ENCODE measurements at places on chromosomes 12 and 14.
A peak's percentile ranks its signal among the peaks of the same experiment; 100 is the strongest.

DNA sequence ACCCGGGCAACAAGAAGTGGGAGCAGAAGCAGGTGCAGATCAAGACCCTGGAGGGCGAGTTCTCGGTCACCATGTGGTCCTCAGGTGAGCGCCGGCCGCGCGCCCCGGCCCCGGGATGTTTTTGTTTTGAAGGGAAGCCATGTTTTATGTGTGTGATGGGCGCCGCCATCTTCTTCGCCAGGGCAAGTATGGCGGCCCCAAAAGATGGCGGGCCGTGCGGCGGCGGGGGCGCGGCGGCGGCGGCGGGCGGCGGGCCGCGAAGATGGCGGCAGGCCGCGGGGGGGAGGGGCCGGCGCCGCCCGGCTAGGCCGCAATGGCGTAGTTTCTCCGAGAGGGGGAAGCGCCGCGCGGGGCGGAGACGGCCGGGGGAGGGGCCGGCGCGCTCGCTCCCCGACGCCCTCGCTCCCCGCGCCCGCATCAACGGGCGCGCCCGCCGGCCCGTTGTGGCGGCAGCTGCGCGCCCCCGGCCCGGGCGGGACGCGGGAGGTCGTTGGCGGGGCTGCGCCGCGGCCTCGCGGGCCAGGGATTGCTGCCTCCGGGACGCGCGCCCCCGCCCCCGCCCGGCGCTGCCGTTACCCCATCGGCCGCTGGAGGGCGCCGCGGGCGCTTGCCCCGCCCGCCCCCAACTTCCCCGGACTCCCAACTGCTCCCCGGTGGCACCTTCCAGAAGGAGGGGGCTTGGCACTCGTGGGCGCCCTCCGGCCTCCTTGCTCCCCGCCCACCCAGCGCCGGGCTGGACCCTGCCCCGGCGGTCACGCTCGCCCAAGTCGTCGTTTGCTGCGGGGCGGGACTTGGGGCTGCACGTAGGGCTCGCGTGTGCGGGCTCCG is 1.1 kb downstream of the YY1 start:
- peak; percentile 92 for DNase-seq

DNA sequence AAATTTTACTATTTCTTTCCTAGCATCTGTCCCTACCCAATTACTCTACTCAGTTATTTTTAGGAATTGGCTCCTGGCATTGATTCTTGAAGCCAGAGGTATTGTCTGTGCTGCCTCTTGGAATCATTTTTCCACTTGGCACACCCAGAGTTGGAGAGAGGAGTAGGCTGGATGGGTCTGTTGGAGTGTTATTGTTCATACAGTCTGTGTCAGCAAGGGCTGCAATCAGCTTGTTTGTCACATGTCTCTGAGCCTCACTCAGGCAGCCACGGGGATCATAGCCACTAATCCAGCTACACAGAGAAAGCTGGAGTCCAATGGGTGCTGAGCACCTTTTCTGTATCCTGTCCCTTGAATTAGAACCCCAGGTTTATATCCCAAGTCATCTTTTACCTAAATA is 176.0 kb upstream of the DYRK2 start:
- DNase-seq: no peak

DNA sequence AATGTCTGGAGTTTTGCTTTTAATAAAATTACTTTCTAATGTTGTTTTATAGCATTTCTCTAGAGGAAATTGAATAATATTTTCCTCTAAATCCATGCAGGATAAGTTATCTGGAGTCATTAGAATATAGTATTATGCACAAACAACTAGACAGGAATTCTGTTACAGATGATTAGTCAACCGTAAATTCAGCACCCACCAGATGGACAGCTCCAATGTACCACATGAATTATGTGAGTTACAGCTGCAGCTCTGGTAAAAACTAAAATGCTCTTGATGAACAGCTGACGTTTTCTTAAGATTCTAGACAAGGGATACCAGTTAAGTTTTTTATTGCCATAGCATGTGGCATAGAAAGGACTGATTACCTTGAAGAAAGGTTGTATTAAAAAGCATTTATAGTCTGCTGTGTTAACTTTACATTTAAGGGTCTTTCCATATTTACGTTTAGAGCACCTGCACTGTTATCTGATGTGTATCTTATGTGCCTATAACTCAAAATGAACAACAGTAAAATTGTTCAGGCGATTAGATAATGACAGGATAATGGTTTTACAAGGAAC is 321.4 kb upstream of the LRFN5 start:
- peak; percentile 54 for DNase-seq

GRCh38 chr12:110102255-110102654 is 21.9 kb upstream of the IFT81 start:
- peak; percentile 84 for DNase-seq

GRCh38 chr12:123059500-123059899 is 79.0 kb downstream of the ARL6IP4 start:
- DNase-seq: no peak

DNA sequence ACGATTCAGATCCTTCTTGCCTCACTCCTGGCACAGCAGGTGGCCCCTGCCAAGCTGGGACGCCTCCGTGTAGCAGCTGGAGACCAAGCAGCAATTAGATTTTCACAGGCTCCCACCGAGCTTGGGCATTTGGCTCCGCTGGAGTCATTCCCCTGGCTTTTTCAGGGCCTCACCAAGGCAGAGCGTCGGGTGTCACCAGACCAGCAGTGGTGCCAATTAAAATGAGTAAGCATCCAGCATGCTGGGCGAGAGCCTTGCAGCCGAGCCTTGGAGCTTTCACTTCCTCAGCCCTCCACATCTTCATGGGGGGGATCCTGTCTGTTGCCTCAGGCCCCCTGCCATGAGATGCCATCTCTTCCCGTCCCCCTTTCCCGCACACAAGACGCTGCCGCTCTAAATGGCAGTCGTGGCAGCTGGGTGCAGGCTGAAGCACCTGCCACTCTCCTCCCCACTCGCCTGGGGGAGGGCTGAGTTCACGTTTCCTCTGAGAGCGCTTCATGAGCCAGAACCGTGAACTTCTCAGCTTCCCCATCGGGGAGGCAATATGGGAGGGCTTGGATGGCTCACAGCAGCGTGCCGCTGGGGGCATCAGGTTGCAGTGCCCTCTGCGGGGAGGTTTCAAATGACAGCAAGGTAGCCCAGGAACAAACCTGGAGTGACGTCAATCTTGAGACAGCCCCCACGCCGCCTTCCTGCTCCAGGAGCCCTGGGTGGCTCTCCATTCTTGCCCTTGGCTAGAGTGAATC is 11.7 kb downstream of the TPCN1 start:
- no peak for DNase-seq

DNA sequence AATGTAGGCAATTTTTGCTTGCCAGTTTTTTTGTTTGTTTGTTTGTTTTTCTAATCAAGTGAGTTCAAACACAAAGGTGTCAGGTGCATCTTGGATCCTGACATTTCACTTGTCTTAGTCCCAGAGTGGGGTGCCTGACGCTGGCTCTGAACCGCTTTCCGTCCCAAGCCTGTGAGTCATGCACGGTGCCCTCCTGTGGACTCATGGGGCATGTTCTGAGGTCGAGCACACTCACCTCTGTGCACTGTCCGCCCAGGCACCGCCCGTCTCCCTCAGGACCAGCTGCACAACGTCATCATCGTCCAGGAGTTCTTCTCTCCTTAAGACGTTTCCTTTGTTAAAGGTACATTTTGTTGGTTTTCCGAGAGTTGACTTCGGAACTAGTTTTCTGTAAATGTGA is 98.2 kb downstream of the GLT1D1 start:
- DNase-seq: no peak

GRCh38 chr14:101835566-101835965 is 74.1 kb downstream of the PPP2R5C start:
- DNase-seq: no peak

- DNase-seq: no peak
These were observed 78.2 kb downstream of the IRF2BPL start for GRCh38 chr14:76950055-76951020.

- DNase-seq: peak; percentile 66
These were observed 149.4 kb downstream of the ADGRD1 start for GRCh38 chr12:131102991-131103668.

DNA sequence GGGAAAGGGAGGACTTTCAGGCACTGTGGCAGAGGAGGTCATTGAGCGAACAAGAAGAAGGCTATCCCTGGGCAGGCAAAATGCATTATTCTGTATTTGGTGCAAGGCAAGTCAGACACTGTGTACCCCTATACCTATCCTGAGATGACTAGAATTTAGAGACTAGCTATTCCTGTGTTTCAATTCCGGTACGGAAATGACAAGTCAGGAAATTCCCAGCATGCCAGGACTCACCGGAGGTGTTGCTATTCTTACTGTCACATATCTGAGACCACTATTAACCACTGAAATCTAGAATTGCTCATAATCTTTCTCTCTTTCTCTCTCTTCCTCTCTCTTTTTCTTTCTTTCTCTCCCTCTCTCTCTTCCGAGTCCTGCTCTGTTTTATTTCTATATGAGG is 297.1 kb downstream of the PDZRN4 start:
- no peak for DNase-seq

GRCh38 chr12:27797301-27798025 is 17.4 kb upstream of the MANSC4 start:
- no peak for DNase-seq

DNA sequence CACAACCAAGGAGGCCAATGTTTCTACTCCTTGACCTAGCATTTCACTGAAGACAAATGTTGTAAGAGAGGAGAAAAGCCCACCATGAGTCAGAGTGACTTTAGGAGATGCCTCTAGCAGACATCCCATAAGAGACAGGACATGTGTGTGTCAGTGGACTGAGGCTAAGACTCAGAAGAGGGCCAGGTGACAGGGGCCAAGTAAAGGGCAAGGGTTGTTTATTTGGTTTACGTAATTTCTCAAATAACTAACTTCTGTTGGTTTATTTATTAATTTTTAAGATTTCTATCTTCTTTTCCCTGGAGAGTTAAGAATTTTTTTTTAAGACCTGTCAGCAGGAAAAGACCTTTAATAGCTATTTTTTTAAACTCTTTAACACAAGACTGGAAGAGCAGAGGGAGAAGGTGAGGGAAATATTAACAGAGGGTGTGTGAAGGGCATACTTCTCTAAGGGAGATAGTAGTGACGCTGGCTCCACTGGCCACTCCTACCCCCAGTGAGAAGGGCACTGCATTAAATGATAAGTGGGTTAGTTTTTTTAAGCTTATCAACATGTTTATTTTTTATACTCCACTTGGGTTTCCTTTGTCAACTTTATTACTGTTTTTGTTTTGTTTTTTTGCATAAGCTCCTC is 3.4 kb downstream of the PNP start:
- no peak for DNase-seq

GRCh38 chr12:78155546-78155945 is 324.9 kb downstream of the NAV3 start:
- no peak for DNase-seq

DNA sequence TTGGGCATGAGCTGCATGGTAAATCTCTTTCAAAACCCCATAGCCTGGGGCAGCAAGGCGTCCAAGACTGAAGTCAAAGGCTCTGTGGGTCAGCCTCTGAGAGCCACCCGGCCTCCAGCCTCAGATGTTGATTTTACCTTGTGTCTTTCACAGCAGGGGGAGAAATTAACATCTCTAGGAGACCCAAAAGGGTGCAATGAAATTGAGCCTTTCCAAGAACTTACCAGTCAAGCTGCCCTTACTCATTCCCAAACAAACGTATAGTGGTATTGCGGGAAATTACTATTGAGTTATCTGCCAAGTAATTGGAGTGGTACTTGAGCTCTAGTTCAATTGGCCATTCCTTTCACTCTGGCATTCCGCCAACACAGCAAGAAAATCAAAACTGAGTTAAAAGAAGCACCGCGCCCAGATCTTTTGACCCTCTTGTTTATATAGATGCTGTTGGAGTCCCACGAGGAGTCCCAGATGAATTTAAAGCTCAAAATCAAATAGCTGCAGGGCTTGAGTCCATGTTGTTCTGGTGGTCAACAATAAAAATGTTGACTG is 380.7 kb upstream of the SYT1 start:
- no peak for DNase-seq

DNA sequence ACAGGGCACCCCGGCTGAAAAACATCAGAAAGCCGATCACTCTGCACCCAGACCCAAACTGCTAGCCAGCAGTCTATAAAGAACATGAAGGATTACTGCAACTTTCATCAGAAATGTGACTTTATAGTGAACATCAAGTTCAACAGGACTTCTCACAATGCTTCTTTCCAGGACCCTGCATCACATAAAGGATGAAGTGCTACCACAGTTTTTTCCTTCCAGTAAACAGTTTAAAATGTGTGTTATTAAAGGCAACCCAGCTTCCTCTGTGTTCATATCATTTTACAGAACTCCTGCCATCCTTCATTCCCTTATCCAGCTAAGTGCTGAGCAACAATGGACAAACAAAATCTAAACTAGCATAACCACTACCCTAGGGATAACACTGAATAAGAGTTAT is 280.3 kb upstream of the DIO2 start:
- DNase-seq: no peak

DNA sequence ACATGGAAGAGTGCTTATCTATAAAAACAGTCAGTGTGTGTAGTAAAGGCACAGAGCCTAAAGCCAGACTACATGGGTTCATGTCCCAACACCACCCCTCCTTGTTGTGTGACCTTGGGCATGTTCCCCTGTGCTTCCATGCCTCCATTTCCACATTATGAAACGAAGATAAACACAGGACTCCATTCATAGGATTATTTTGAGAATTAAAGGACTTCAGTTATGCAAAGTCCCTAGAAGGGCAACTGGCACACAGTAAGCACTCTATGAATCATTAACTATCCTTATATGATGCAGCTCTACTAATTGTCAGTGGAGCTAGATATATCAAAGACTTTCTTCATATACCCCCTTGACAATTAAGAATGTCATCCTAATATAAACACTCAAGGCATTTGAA is 17.8 kb downstream of the IFNG-AS1 start:
- no peak for DNase-seq

- no peak for DNase-seq
These were observed 36.0 kb downstream of the SYNDIG1L start for GRCh38 chr14:74389980-74390379.

GRCh38 chr12:3595721-3596120 is 104.7 kb downstream of the PRMT8 start:
- no peak for DNase-seq

GRCh38 chr14:66724996-66725395 is 217.0 kb downstream of the GPHN start:
- no peak for DNase-seq

DNA sequence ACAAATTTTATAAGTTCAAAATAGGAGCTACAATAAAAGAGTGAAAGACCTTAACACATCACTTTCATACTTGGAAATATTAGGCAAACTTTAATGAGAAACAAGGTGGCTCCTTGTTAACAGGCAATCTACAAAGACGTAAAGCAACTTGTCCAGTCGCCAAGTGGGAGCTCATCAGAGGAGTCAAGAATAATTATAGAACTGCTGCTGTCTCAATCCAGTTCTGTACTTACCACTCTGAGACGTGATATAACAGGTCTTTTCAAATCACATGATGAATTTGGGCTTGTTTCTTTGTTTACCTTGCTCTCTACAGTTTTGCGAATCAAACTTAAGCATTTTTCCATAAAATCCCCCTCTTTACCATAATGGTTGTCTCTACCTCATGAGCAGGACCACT is 3.6 kb downstream of the YBX3 start:
- no peak for DNase-seq

GRCh38 chr12:29695026-29695425 is 88.7 kb downstream of the TMTC1 start:
- no peak for DNase-seq
